ENCODE measurements at places on chromosomes 3 and 15.

DNA sequence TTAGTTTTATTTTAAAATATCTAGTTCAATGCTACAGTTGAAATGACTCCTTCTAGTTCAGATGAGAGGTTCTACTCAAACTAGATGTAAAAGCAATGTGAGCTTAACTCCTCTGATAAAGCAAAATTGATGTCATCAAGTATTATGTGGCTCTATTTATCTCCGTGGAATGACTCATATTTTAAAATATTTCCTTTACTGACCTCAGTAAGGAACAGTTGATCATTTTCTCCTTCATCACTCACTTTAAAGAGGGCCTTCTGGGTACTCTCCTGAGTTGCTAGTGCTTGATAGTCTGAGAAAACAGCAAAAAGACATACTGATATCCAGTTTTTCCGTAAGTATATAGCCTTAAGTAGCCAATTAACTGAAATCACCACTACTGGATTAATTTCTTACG is 1099.3 kb downstream of the ROBO2 start:
- DNase-seq, result no peak

GRCh38 chr15:89642106-89642505 is 13.2 kb downstream of the KIF7 start:
- DNase-seq, result no peak

GRCh38 chr15:69662645-69663000 is 210.0 kb downstream of the RPLP1 start:
- DNase-seq, result no peak

- no peak for DNase-seq
Observed at GRCh38 chr15:64130159-64130558, 21.4 kb upstream of the SNX22 start.

DNA sequence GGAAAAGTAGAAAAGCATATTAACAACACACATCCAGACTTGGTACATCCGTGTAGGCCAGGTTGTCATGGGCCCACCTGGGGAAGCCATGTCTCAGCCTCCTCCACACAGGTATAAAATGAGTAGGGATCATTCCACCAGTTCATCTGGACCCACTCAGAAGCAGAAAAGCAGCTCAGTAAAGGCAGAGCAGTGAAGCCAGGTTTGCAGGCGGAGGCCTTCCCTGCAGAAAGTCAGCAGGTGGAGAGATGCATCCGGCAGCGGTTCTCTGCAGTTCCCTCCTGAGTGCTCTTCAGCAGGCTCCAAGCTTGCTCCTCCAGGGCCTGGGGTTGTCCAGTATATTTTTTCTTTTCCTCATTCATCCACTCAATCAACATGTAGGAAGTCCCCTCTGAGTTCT is 22.1 kb downstream of the LOXL1 start:
- no peak for DNase-seq

DNA sequence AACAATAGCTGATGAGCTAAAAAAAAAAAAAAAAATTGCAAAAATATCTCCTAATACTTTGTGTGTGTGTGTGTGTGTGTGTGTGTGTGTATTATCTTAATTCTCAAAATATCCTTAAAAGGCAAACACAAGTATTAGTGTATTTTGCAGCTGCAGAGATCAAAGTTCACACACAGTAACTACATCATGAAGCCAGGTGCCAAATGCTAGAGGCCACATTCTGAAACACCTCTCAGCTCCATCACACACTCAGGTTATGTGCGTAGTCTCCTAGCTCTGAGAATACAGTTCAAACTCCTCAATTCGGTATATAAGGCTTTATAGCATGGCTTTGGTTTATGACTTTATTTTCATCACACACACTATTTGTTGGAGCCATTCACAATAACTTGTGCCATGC is 33.5 kb upstream of the PPARG start:
- no peak for DNase-seq

DNA sequence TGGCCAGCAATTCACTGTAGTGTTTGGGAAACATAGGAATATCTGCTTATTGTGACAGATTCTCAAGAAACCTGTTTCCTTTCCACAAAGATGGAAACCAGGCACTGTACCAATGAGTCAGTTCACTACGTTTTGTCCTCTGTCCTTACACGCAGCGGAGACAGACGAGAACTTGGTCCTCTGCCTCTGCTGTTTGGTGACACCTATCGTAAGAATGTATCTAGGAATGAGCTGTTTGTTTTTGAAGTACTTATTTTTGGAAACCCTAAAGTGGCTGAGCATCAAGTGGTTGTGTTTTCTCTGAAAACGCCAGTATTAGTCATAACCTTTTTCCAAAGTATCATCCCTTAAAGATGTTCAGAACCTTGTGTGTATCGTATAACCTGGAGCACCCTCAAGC is 93.0 kb downstream of the PGPEP1L start:
- DNase-seq, result peak; percentile 45

DNA sequence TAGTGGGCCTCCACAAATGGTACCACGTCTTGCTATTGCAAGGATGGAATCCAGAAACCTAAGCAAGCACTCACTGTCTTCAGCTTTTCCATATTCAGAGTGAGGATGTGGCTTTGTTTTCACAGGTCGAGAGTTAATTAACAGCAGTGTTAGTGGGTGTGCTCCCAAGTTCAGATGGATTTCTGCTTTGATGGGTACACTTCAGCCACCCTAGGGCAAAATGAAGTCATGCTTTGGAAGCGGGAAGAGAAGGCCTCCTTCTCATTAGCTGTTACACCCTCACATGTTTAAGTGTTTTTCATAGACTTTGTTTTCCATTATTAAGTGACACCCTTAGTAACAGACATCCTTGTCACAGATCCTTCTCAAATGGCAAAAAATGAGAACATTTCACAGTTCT is 36.3 kb upstream of the DYNC1LI1 start:
- no peak for DNase-seq

DNA sequence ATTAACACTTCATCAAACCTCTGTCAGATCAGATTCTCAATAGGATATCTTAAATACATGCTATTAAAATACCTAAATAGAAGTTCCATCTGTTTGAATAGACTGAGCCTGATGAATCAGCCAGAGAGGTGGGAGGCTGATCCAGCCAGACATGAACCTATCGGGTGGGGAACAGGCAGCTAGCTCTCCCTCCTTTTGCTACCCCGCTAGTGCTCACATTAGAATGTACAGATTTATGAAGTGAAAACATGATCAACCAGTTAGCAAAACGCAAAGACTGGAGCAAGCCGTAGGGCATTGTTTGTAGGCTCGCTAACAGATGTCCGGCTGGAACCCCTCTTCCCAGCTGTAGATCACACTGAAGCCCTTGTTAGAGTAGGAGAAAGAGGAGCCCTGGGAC is 54.4 kb downstream of the GTF2E1 start:
- no peak for DNase-seq

- DNase-seq, result no peak
Observed at GRCh38 chr15:49610157-49610918, 10.3 kb downstream of the FAM227B start.

DNA sequence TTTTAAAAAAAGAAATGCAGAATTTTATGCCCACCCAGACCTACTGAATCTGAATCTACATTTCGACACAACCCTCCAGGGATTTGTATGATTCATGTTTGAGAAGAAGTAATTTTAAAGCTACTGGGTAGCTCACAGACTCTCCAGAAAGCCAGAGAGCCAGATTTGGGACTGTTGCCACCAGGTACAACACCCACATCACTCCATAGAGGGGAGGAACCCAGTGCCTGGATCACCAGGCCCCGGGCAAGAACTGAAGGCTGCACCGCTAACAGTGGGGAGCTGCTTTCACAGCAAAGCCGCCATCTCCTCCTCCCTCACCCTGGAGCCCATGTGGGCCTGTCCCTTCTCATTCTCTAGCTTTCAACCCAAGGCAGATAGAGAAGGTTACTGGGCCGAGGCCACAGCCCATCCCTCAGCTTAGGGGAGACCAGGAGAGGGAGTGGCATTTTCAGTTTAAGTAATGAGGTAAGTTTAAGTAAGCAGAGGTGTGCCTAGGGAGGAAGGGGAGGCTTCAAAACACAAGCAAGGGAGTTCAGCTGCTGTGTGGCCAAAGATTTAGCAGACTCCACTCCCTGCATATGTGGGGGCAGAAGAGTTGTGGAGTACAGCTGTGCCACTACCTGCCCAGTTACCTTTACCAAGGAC is 109.8 kb downstream of the IL12A start:
- no peak for DNase-seq

DNA sequence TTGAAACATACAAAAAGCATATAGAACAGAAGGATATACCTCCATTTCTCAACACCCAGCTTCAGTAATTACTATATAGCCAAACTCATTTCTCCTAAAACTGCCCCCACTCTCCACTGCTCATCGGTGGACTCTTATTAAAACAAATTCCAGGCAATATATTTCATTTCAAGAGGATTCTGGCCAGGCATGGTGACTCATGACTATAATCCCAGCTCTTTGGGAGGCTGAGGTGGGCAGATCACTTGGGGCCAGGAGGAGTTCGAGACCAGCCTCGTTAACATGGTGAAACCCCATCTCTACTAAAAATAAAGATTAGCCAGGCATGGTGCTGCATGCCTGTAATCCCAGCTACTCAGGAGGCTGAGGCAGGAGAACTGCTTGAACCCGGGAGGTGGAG is 40.9 kb downstream of the SNX4 start:
- DNase-seq, result no peak

DNA sequence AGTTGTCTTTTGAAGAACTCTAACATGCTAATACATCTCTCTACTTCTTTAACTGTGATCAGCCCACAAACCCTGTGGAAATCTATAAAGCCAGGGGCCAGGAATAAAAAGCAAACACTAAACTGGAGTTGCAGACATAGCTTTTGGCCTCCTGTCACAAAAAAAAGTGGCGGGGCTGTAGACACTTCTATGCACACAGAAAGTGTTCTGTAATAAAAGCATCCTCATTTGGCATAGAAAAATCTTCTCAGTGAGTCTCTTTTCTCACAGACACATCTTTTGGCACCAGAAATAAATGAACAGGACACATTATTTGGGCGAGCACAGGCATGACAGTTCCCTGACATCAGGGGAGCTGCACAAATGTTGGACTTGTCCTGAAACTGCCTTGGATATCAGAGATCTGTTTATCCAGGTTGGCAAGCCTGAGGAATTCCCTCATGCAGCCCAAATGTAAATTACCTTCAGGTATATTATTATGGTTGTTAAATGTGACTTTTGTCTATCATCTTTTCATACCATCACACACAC is 355.4 kb downstream of the FGF12 start:
- DNase-seq, result no peak

GRCh38 chr3:149571381-149571780 is 86.4 kb downstream of the WWTR1 start:
- no peak for DNase-seq

DNA sequence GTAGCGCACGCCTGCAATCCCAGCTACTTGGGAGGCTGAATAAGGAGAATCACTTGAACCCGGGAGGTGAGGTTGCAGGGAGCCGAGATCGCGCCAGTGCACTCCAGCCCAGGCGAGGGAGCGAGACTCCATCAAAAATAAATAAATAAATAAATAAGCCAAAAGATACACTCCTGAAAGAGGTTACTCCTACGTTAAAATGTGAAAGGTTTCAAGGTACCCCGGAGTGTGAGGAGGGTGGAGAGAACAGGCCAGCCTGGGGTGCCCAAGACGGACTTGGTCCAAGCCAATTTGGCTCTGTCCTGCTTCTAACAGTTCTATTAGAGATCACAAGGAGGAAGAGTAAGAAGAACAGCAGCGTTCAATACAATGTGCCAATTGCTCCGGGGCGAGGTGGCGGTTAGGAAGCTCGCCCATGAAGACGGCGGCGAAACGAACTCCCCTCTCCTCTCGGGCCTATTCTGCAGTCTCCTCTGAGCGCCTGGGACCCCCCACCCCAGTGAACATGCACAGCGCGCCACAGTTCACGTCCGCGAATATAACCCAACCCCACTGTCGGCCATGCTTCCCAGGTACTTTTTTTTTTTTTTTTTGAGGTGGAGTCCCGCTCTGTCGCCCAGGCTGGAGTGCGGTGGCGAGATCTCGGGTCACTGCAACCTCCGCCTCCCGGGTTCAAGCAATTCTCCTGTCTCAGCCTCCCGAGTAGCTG is 942 bp downstream of the ELP6 start:
- DNase-seq, result no peak

- no peak for DNase-seq
Observed at GRCh38 chr3:107969525-107969924, 121.3 kb downstream of the CD47 start.

- DNase-seq, result no peak
Observed at GRCh38 chr15:66959066-66959465, 106.3 kb upstream of the SMAD3 start.

DNA sequence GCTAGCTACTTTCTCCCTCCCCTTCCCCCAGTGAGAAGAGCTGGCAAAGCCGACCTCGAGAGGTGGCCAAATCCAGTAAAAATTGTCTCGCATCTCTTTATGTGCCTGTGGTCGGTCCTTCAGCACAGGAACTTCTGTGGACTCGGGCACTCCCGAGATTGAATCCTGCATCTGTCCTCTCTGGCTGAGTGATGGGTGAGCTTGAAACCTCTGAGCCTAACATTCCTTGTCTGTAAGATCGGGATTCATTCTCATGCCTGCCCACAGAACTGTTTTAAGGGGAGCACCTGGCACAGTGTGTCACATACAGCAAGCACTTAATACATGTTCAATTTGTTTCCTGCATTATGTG is 11.3 kb downstream of the CX3CR1 start:
- DNase-seq, result no peak

DNA sequence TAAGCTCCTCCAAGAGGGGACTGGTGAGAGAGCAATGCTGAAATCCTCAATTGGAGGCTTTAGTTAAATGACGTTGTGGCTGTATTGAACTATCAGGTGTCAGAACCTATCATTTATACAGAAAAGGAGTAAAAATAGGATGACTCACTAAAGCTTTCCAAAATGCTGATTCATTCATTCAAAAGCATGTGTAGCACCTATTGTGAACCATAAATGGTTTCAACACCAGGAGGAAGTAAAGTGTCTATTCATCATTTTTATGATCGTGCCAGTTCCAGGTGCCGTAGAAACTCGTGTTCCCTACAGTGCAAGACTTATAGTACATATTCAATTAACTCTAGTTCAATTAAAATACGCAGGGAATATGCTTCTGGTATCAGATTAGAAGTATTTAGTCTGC is 66.5 kb upstream of the ARRDC4 start:
- peak; percentile 33 for DNase-seq

- no peak for DNase-seq
Observed at GRCh38 chr3:196311-197148, at the start of gene CHL1. Gene CHL1, plus strand, starts transcription at chr3:196763. Its CDS starts 123,014 bp downstream, at chr3:319777.

- DNase-seq, result no peak
Observed at GRCh38 chr15:75676688-75677464, 29.2 kb downstream of the SNX33 start.

GRCh38 chr15:63060699-63061098 is 18.2 kb downstream of the TPM1 start:
- DNase-seq, result no peak

DNA sequence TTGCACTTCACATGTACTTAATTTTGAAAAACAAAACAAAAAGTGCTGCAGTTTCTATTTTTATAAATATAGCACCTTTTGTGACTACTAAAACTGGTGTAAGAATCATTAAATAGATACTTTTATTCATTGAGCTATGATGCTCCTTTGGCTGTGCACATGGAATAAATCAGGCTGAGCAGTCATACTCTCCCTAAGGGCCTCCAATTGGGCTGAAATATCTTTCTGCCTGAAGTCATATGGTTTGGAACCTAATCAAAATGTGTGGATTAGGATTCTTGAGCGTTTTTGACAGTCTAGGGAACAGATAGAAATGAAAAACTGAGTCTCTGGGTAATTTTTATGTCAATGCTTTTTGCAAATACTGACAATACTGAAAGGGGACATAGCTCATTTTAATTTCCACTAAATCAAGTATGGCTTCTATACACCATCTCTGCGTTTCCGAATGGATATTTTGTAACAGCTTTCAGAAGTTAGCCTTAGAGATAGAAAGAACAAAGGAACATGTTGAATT is 392.2 kb upstream of the ROBO1 start:
- DNase-seq, result no peak

GRCh38 chr3:104291437-104291851 is 1075.3 kb upstream of the ALCAM start:
- no peak for DNase-seq
